ENCODE measurements at places on chromosomes 7 and 10. TPM values are rescaled to one million over a fixed set of nuclear protein-coding genes. Genes with fewer than 3 reads are reported as not detected.

SEMA3E gene
- 2.0 TPM for total RNA-seq

TRIL gene
- total RNA-seq, result 0.83 TPM

TAS2R5 gene
- 0.49 TPM for total RNA-seq

CPA4 gene
- total RNA-seq, result 8.6 TPM

DNA2 gene
- total RNA-seq, result 2.8 TPM

ZCCHC24 gene
- 3.5 TPM for total RNA-seq

MARCHF5 gene
- 14.9 TPM for total RNA-seq

RBM17 gene
- 33.9 TPM for total RNA-seq

CPA2 gene
- 7,200 TPM for total RNA-seq

MYPN gene
- 0.40 TPM for total RNA-seq

NYAP1 gene
- total RNA-seq, result 0.25 TPM

DNA sequence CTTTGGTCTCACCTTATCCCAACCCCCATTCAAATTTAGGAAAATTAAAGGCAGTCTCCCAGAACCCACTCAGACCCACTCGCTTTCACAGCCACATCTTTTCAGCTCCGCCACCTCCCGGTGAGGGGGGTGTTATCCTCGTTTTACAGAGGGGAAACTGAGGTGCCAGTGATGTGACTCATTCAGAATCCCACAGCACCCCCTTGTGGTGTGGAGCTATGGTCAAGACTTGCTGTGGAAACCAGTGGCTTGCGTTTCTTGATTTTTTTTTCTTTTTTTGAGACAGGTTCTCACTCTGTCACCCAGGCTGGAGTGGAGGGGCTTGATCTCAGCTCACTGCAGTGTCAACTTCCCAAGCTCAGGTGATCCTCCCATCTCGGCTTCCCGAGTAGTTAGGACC is 27.6 kb downstream of the SLC35G1 start:
- no peak for DNase-seq

DNA sequence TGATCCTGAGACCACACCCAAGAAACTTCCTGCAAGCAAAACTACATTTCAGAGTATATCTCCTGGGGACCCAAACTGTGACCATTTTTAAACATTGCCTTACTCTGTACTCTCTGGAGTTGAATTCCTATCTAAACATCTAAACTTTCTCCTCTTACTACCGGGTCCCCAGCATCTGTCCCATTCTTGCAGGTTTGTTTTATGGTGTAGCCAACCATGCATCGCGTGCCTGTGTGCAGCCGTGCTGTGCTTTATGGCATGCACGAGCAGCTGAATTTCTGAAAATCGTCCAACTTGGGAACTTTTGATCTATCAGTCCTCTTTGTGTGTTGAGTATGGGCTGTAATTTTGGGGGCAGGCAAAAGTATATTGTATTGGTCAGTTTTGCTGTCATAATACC is 423.8 kb upstream of the DPP6 start:
- DNase-seq, result no peak

DNA sequence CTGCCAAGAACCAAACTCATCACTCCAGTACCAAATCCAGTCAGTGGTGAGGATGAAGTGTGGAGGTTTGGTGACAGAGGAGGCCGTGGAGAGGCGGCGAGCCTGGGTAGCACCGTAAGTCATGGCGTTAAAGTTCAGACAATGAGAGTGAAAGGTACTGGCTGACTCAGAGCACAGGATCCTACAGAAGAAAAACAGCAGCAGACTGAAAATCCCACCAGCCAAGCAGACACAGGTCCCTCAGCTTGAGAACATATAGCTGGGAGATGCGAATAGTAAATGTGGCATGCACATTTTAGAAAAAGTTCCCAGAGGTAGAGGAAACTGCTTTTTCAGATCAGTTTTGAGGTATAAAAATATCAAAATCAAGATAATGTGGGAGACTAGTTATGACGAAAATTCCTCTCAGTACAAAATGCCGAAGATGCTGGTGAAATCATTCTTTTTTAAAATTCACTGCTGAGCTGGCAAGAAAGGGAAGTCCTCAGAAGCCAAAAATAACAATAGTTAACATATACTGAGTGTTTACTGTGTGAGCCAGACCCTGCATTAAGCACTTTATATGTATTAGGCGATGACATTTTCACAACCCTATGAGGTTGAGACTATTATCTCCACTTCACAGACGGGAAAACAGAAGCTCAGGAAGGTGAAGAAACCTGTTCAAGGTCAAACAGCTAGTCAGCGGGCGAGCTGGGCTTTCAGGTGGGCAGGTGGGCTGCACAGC is 20.9 kb downstream of the PARP12 start:
- no peak for DNase-seq

DNA sequence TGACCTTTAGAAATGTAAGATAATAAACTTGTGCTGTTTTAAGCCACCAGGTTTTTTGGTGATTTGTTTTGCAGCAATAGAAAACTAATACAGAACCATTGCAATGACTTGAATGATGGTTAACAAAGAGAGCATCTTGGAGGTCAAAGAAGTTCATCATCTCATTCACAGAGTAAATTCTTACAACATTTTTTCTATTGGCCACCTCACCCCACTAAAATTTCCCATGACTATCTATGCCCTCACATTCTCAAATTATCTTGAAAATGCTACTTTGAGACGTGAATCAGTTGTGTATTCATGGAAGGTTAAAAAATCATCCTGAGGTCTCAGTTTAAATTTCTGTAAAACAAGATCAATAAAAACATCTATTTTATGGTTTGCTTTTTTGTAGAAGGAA is 754.2 kb downstream of the SORCS1 start:
- no peak for DNase-seq

DNA sequence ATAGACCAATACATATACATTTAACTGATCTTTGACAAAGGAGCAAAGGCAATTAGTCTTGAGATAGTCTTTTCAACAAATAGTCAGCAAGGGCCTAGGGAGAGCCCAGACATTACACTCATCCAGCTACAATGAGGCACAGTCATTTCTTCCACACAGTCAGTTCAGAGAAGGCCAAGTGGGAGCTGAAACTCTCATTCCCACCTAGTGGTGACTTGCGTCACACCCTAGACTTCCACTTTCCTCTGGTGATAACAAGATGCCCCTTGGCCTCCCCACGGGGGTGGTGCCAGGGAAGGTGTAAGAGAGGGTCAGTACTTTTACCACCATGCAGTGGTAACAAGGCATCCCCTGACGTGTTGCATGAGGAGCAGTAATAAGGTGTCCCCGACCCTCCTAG is 8.0 kb downstream of the FRMPD2 start:
- DNase-seq, result no peak

- DNase-seq, result peak; percentile 78
Observed at GRCh38 chr10:31929261-31930022, 811 bp upstream of the ARHGAP12 start.

- no peak for DNase-seq
Observed at GRCh38 chr10:30639946-30640786, 10.6 kb upstream of the LYZL2 start.

GRCh38 chr7:25216837-25217236 is 11.4 kb downstream of the NPVF start:
- DNase-seq, result no peak

DNA sequence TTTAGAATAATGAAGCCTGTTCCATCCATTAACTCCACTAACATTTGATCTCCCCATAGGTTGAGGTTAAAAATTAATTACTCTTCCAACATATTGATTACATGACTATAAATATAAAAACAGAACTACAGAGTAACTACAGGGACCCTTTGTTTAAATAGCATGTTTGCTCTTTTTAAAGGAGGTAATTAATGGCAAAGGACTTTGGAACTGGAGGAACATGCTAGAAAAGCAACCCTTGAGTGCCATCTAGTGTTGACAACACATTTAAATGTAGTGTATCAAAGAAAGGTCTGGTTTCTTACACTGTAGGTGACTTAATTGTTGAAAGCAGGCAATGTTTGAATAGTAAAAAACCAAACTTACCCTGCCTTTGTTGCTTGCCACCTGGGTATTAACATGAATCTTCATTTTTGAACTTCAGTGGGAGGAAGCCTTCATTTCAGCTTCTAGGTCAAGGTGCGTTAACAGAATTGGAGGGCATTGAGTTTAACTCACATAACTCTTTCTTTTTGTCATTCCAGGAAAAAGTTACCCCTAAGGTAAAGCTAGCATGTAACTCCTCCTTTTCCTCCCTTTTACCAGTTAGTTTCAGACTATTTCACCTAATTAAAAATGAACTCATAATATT is 52.6 kb upstream of the CAPZA2 start:
- DNase-seq, result no peak

GRCh38 chr10:61929555-61929954 is 28.1 kb downstream of the ARID5B start:
- DNase-seq, result no peak

- no peak for DNase-seq
Observed at GRCh38 chr10:35058134-35058533, 32.0 kb downstream of the CUL2 start.

DNA sequence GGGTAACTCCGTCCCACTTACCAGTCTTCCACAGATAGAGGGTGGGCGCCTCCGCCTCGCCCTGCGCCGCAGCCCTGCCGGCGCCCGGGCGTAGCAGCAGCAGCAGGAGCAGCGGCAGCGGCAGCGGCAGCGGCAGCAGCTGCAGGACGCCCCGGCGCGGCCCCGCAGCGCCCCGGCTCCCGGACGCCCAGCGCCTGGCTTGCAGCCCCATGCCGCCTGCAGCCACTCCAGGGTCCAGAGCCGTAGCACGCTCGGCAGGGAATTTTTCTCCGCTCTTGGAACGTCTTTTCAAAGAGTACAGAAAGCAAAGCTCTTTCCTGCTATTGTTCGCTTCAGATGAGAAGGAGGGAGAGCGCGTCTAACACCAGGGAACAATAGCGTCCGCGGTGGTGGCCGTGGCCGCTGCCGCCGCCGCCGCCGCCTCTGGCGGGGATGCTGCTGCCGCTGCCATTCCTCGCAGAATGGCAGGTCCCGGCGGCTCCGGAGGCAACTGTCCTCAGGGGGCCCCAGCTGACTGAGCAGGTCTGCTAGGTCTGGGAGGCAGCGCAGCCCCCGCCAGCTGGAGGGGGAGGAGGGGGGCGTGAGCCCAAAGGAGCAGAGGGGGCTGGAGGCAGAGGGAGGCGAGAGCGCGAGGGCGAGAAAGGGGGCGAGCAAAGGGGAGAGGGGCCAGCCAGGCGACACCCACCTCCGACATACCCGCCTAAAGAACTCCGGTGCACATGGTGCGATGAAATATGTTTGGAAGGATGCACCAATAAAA is at the start of gene THSD7A:
Gene THSD7A (minus strand): TSS at position 463 of the 760 bp plus-strand sequence. CDS start 252 bp downstream, at position 211.
- DNase-seq, result peak; percentile 48

DNA sequence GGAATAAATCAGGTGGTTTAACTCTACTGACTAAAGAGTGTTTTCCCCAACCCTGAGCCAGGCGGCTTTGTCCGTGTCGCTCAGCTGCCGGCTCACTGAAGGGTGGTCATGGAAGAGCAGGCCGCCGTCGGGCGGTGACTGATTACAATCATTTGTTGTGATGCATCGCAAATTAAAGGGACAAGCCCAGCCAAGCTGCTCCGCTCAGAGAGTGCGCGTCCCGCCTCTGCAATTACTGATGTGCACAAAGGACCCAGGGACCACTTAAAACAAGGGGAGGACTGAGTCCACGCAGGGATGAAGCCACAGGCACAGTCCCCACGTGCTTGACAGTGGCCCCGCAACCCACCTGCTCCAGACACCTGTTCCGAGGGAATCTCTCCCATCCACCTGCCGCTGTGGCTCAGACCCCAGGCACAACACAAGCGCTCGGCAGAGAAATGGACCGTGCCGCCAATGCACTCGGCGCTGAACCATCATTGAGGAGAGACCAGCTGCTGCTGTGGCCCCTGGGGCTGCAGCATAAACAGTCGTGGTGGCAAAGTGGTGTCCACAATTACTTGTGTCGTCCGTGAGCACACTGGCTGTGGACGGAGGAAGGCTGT is 526.5 kb downstream of the PTPRN2 start:
- no peak for DNase-seq

- no peak for DNase-seq
Observed at GRCh38 chr7:132190683-132191082, 385.6 kb downstream of the PLXNA4 start.

DNA sequence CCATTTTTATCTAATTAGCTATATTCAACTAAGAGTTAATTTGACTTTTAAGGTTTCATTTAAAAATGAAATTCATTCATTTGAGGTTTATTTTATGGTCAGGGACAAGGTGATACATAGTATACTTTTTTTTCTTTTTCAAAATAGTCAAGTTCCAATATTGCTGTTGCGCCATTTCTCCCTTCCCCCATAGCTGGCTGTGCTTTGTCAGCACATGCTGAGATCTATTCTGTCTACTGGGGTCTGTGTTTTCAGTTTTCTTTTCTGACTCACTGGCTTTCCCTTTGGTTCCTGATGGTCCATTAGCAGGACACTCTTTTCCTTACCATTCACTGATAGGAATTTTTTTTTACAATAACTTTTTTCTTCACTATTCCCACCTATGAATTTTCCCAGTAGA is 336.4 kb upstream of the TMEM229A start:
- no peak for DNase-seq

GRCh38 chr10:110399106-110399964 is 94.6 kb upstream of the SMNDC1 start:
- no peak for DNase-seq

DNA sequence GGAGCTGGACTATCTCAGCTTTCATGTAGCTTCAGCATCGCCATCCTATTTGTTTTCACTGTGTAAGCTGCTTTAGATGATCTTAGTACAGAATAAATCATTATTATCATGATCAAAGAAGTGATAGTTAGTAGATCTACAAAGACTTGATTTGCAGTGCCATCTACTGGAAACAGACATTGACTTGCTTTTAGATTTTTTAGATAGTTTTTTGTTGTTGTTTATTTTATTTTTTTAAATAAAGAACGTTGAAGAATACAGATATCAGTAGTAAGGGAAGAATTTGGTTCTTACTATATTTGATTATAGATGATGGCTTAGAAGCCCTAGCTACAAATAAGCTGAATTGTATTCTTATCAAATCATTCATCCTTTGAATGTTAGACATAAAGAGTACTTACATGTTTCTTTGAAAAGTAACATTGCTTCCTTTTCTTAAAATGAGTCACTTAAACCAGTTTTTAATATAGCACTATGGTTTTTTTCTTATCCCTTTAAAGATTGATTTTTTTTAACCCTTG is 6.3 kb upstream of the SFMBT2 start:
- no peak for DNase-seq

- DNase-seq, result peak; percentile 67
Observed at GRCh38 chr7:44073664-44074348, 8.4 kb upstream of the PGAM2 start.

All from pancreas (tissue), 10 donors.